ENCODE measurements at places on chromosomes 1 and 21. TPM values are rescaled to one million over a fixed set of nuclear protein-coding genes. Genes with fewer than 3 reads are reported as not detected.

DNA sequence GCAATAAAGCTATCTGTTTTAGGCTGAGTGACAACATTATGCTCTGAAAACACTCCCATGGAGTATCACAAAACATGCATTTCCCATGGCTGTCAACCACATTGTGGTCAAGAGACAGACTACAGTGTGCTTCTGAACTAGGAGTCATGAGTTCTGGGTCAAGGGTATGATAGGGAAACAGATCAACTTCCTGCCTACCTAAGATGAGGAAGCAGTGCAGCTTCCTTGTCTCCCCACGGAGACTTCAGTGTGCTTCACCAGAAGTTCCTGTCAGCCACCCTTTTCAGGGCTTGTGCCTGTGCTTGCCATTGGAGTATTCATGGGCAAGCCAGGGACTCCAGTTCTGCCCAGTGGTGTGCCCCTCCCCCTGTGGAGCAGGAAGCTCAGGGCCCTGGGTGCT is 19.9 kb downstream of the LCE3E start:
- no peak for DNase-seq

The CFAP57 gene
- total RNA-seq = 0.20 TPM

The CD1B gene
- total RNA-seq = not detected

The PLPPR4 gene
- not detected for total RNA-seq

The MROH7 gene
- total RNA-seq = not detected
